ENCODE measurements at places on chromosomes 11 and 22. TPM values are rescaled to one million over a fixed set of nuclear protein-coding genes. Genes with fewer than 3 reads are reported as not detected.

Gene JAM3
- 6.1 TPM for total RNA-seq

Gene P2RY2
- total RNA-seq, result 0.84 TPM

Gene COMMD9
- total RNA-seq, result 94.4 TPM

- DNase-seq, result no peak
These were observed 241.3 kb upstream of the ZC3H12C start for GRCh38 chr11:109851780-109852390.

DNA sequence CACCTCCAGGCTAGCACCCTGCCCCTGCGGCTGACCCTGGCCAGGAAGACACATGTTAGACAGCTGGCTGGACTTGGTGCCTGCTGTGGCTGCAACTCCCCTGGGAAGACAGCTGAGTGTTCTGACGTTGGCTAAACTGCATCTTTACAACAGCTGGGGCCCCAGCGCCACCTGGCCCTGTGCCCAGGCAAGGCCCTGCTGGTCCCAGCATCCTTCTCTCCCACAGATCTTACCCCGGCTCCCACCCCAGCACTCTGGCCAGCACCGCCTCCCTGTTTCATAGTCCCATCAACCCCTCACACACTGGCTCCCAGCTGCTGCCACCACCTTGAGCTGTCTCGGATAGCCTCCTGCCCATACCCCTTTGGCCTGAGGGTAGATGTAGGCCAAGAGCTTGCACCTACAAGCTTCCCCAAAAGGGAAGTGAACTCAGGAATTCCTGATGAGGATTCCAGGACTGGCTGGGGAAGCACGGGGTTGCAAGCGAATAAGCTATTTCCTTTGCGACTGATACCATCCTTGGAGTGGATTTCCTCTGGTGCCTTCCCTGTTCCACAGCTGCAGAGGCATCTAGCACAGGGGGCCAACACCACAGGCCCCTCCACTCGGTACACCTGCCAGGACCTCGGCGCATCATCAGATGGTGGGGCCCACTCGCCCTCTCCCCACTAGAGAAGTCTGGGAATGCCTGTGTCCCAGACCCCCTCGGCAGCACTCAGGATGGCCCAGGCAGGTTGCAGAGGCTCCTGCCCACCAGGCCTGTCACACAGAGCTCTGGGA lies 28.5 kb downstream of the RSPH14 start:
- DNase-seq, result no peak

DNA sequence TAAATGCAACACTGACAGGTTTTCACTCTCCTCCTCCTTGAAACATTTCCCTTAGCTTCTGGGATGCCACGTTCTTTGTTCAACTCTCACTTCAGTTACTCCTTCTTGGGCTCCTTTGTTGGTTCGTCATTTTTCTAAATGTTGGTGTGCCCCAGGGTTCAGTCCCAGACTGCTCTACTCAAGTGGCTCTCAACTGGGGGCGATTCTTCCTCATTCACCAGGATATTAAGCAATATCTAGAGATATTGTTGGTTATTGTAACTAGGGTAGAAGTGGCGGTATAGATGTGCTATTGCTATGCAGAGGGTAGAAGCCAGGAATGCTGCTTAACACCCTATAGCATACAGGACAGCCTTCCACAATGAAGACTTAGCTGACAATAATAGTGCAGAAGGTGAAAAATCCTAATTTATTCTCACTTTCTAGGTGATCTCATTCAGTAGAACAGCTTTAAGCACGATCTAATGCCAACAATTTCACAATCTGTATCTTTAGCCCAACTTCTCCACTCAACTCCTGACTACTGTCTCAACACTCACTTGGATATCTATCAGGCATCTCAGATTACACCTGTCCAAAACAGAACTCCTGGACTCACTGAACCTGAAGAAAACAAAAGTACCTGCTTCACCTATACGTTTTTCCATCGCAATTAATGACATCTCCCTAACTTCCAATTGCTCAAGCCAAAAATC lies 4.6 kb downstream of the NUP160 start:
- no peak for DNase-seq

DNA sequence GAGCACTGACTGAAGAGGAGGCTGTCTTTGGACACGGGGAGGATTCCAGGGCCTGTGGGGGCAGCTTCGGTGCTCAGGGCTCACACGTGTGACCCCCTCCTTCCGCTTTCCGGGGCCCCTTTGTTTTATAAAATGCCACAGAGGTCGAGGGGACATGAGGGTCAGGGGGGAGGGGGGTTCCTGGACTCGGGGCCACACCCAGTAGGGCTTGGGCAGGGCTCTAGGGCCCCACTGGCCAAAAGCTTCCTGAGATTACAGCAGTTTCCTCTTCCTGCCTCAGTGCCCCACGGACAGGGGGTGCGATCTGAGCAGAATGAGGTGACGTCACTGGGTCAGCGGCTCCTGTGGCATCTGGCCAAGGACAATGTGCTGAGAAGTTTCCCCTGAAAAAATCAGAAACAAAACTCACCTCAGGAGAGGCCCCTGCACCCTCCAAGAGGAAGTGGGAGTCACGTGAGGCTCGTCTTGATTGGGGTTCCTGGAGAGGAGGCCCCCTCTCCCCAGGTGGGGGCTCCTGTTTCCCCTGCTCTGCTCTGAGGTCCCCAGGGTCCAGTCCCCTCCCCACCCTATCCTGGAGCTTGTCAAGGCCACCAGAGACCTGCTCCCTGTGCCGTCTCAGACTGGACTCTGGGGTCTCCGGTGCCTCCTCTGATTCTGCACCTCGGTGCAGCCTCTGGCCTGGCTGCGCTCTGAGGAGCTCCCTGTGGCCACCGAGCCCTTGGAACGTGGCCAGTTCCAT lies 6.4 kb upstream of the IFITM3 start:
- DNase-seq, result no peak
